ENCODE measurements at places on chromosomes 7 and 10.

GRCh38 chr10:3116508-3117100 is 49.3 kb downstream of the PFKP start:
- DNase-seq: no peak

DNA sequence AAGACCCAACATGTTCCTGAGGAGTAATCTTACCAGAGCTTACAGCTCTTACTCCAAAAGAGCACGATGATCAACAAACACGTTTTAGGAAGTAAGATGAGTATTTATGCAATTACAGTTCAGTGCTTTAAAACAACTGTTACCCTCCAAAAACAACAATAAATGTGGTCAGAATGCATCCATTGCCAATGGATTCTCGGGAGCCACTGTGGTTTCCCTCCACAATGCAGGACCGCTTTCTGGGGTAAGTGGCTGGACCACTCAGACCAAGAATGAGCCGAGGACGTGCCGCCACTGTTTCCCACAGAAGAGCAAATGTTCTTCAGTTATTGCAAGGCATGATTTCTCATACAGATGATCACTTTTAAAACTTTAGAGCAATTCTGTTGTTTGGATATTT is 232.3 kb upstream of the MKLN1 start:
- no peak for DNase-seq

DNA sequence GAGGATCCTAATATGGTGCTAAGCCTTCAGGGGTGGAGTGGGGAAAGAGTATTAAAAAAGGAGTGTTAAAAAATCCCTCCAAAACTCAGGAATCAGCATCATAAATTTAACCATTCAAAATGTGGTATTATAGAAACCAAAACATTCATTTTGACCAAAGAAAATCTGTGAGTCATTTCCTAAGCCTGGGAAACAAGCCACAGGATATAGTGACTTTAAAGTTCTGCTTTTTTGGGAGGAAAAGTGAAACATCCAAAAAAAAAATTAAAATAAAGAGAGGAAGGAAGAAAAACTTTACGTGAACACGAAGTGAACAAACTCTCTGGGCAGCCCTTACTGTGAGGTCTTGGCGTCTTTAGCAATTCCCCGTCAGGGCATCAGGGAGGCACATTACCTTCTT is 74.0 kb upstream of the GSDME start:
- DNase-seq: no peak

DNA sequence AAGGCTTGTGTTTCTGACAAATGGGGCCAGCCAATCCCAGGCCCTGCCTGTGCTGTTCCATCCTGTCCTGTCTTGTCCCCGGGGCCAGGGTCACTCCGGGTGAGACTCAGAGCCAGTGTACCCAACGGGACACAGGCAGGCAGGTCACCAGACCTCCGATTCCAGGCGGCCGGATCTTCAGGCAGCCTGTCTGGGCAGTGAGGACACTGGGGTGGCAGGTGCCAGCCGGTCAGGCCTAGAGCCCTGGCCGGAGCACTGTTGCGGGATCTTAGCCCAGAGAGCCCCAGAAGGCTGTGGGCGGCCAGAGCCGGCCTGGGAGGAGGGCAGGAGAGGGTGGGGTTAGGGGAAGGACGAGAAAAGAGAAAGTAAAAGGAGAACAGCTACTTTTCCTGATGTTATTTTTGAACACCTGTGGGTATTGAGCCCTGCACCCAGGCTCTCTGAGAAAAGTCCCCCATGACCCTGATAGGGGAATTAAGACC is 134.3 kb upstream of the TNRC18 start:
- DNase-seq: peak; percentile 87

DNA sequence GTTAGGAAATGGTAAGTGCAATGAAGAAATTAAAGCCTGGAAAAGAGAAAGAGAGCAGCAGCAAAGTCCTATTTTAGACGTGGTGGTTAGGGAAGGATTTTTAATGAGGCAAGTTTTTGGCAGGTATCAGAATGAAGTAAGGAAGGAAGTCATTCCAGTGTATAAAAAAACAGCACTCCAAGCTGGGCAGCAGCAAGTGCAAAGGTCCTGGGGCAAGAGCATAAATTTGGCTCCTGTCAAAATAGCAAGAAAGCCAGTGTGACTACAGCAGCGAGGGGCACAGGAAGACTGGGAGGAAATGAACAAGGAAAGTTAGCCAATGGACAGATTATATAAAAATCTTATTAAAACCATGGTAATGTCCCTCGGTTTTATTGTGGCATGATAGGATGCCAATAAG is 90.2 kb downstream of the PPP1R3A start:
- DNase-seq: no peak

DNA sequence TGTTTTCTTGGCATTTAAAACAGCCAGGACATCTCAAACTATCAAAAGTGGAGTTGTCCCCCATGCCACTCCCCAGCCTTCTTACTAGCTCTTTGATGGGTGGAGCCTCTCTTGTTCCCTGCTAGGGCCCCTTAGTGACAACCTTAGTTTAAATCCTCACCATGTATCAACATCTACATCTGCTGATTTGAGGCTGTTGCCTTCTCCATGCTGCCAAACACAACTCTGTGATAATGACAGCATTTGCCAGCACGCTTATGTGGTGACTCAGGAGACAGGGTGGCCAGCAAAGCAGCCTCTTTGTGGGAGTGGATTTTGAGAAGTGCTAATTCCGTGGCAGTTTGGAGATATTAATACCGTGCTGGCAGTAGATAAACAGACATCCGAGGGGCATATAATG is 145.4 kb downstream of the LRRC4 start:
- no peak for DNase-seq

GRCh38 chr7:24401628-24402593 is 117.9 kb downstream of the NPY start:
- DNase-seq: no peak

DNA sequence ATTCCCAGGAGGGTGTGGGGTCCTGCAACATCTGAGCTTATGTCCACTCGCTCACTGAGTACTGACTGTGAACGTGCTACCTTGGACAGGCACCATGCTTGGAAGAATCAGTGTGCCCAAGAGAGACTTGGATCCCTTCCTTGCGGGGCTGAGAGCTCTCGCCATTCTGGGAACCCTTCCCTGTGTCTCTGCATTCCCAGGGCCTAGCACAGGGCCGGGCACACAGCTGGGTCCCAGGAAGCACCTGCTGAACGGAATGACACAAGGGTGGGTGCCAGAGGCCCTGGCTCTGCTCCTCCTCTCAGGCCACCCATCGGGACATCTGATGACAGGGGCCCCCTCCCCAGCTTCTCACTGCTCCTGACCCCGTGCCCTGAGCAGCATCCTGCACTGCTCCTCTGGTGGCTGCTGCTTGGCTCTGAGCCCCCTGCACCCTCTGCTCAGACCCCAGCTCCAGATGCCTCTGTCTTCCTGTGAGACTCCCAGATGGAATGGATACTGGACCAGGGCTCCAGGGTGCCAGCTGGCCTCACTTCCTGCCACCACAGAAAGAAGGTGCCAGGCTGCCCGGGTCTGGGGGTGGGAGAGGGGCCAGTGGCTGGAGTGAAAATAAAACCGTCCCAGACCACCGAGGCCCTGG is 129.6 kb downstream of the NEURL1 start:
- DNase-seq: no peak

DNA sequence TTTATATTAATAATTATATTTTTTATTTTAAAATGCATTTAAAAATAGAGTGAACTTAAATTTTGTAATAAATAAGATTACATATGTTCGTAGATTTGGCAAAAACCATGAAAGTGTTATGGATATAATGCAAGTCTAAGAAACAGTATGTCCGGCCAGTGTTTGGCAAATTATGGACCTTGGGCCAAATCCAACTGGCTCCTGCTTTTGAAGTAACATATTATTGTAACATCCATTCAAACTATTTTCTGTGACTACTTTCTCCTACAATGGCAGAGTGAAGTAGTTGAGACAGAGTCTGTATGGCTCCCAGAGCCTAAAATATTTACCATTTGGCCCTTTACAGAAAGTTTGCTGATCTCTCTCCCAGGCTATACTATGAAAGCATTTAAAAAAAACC is 38.9 kb downstream of the TMEM229A start:
- DNase-seq: no peak

- DNase-seq: no peak
Measured at GRCh38 chr7:80724249-80724871, 85.9 kb downstream of the CD36 start.

DNA sequence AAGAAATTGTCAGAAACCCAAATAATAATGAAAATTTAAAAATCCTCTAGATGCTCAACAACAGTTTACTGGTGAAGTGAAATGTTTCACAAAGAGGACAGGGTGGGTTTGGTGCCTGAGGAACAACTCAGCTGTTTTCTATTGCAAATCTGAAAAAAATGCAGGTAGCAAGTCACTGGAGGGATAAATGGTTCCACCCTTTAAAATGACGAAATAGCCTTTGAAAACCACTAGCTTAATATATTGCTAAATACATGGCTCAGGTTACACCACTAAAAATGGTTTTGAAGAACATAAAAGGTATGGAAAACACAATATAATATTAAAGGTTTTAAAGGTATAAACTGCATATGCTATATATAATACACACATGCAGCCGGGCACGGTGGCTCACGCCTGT is 69.5 kb downstream of the LMBR1 start:
- DNase-seq: no peak

DNA sequence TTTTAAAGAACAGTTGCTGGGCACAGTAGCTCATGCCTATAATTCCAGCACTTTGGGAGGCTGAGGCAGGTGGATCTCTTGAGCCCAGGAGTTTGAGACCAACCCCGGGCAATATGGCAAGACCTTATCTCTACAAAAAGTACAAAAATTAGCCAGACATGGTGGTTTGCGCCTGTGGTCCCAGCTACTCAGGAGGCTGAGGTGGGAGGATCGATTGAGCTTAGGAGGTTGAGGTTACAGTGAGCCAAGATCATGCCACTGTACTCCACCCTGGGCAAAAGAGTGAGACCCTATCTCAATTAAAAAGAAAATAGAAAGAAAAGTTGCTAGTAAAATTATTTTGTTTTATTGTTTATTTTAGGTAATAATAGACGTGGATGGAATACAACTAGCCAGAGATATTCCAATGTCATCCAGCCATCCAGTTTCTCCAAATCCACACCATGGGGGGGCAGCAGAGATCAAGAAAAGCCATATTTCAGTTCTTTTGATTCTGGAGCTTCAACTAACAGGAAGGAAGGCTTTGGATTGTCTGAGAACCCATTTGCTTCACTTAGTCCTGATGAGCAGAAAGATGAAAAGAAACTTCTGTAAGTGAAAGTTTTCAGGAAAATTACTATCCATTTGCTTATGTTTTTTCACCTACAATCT is 3.0 kb downstream of the NUP42 start:
- no peak for DNase-seq

GRCh38 chr10:70552586-70552985 is 50.0 kb downstream of the PRF1 start:
- no peak for DNase-seq

GRCh38 chr7:122304996-122305421 is 459 bp upstream of the FEZF1 start:
- no peak for DNase-seq

GRCh38 chr7:108348913-108349312 is 107.3 kb downstream of the NRCAM start:
- DNase-seq: no peak

GRCh38 chr10:26381986-26382385 is 56.2 kb upstream of the APBB1IP start:
- no peak for DNase-seq

- no peak for DNase-seq
Measured at GRCh38 chr10:121593281-121594075, 4.8 kb downstream of the FGFR2 start.

Measured in coronary artery (tissue), 2 donors.